ENCODE measurements at places on chromosomes 5 and 9.

DNA sequence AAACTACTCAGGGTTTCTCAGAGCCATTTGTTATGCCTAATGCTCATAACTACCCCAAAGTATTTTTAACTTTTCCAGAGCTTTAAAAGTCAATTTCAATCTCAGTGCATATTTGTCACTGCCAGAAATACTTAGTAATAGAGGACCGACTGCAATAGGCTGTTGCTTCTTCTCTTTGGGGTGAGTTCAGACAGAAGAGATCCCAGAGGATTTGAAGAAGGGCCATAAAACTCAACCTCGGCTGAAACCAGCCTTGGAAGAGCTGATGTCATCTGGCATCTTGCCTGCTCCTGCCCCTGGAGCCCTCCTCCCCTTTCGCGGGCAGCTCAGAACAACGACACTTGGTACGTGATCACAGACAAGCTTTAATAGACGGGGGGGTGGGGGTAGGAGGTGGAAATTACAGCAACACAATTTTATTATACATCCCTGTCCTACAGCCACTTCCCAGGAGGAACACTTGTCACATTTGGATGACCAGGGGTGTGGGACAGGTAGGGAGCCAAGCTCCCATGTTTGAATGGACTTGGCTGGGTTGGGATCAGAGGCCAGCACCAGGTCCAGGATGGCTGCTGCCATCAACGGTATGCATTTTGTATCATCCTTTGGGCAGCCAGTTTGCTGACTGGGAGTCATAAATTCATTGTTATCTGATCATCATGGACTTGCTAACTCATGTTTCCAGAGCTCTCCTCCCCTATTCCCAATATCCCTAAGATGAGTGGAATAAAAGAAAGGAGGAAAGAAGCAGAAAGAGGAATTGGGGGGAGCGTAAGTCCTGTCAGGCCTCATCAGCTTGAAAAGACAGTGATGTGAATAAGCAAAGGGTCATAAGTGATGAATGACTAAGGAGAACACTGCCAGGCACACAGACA lies 186.6 kb upstream of the PANK3 start:
- DNase-seq, result no peak

GRCh38 chr5:96751203-96752169 lies 56.3 kb downstream of the ERAP1 start:
- DNase-seq, result no peak

DNA sequence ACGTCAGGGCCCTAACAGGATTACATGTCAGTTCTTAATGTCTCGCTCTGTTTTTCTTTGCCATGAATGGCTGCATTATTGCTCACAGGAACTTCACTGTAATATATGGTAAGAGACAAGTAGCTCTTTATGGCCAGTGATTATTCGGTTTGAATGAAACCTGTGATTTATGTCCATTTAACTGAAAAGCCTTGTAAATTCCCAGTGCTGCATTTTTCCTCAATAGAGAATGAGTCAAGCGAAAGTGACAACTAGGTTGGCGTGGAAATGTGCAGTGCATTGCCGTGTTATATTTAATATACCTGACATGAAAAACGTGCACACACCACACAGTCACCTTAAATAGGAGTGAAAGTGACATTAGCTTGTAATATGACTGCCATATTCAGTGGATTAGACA lies 163.1 kb downstream of the PBX3 start:
- no peak for DNase-seq

DNA sequence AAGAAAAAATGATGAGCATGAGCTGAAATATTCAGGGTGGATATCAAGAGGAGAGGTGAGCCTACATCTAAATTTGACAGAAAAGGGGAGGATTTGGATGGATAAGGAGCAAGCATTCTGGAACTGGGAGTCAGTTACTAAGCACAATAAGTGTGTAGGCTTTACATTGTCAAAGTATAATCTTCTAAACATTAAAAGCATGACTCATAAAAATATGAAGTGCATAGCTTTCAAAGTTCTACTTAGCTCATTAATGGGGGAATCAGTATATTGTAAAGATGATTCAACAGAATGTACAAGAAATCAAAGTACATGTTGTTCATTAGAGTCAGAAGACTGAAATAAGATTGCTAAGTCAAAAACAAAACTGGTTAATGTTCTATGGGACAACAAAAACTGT lies 248.0 kb upstream of the GAS1 start:
- DNase-seq, result no peak

GRCh38 chr9:115437418-115437817 lies 319.5 kb upstream of the TNC start:
- DNase-seq, result no peak

GRCh38 chr5:76402251-76402885 lies 717 bp upstream of the IQGAP2 start:
- peak; percentile 27 for DNase-seq

GRCh38 chr5:61731946-61732314 lies 399.9 kb downstream of the ZSWIM6 start:
- no peak for DNase-seq

GRCh38 chr9:136267261-136268111 lies 21.9 kb upstream of the QSOX2 start:
- peak; percentile 87 for DNase-seq

- no peak for DNase-seq
Measured at GRCh38 chr9:959914-960313, 16.5 kb upstream of the DMRT3 start.

DNA sequence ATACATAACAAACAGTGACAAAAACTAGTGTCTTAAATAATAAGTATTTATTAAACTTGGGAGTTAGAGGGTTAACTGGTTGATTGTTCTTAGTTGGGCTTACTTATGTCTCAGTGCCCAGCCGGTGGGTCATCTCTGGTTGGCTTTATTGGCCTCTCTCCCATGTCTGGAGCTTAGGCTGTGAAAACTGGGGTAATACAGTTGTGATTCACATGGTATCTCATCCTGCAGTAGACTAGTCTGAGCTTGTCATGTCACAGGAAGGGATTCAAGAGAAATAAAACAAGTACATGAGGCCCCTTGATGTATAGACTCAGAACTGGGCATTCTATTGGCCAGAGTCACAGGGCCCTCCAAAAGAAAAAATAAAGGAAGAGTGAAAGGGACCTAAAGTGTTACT lies 466.4 kb upstream of the SMC2 start:
- no peak for DNase-seq
